CD14-positive monocyte (primary cell): ENCODE measurements at places on chromosomes 11 and 22. TPM values are rescaled to one million over a fixed set of nuclear protein-coding genes. Genes with fewer than 3 reads are reported as not detected.

CHST1 gene
- polyA plus RNA-seq, result not detected

BLID gene
- polyA plus RNA-seq, result not detected

DNA sequence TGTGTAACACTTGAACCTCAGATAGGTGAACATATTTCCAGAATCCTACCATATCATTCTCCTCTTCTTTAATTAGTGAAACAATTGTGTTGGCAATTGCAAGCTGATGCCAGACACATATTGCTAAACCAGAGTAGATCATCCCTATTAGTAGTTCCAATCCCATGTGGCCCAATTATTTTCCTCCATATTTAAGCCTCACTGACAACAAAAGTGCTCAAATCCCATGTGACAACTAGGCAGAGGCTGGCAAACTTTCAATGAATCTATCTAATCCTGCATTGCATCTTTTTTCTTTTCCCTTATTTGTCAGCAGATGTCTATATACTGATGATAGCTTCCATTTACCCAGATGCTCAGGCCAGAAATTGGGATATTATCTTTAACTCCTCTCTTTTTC is 90.4 kb downstream of the GRIA4 start:
- DNase-seq, result no peak

- DNase-seq, result no peak
Observed at GRCh38 chr11:79076526-79077115, 364.2 kb downstream of the TENM4 start.
